ENCODE measurements at places on chromosomes 5 and 9.
A peak's percentile ranks its signal among the peaks of the same experiment; 100 is the strongest.

DNA sequence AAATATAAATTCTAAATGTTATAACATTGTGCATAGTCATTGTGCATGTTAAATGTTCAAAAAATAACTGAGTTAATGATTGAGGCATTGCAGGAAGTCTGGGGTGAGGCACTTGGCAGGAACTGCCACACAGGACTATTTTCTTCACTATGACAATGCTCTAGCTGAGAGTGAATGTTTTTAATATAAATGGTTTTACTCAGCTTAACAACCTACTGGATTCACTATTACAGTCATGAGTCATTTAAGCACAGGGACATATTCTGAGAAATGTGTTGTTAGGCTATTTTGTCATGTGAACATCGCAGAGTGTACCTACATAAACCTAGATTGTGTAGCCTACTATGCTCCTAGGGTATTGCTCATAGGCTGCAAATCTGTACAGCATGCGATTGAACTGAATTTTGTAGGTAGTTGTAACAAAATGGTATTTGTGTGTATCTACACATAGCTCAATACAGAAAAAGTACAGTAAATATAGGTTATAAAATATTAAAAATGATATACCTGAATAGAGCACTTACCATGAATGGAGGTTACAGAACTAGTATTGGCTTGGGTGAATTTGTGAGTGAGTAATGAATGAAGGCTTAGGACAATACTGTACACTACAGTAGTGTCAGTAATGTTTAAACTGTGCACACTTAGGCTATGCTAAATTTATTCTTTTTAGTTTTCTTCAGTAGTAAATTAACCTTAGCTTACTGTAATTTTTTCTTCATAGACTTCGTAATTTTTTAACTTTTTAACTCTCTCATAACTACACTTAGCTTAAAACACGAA, 346.1 kb upstream of the PTGER4 start:
- DNase-seq, result peak; percentile 11

- peak; percentile 75 for DNase-seq
Measured at GRCh38 chr9:113011911-113012381, at the start of gene ZNF883. TSS of gene ZNF883 (minus strand) at chr9:113012192.

GRCh38 chr5:67170767-67171166, 25.8 kb downstream of the CD180 start:
- DNase-seq, result no peak

GRCh38 chr5:5419291-5420210, 2.9 kb upstream of the ICE1 start:
- peak; percentile 62 for DNase-seq

DNA sequence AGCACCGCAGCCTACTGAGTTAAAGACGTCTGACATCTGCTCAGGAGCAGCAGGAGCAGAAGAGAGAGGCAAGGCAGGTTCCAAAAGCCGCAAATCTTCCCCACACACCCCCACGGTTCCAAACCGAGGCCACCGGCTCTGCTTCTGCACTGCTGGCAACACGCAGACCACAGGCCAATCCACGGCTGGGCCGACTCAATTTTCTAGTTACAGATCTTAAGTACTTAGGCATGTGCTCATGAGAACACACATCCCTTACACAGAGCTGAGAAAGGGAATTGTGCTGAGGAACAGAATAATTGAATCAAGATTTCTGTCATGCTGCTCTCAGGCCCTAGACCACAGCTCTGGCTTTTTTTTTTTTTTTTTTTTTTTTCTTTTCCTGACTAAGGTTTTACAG, 32.6 kb downstream of the PAX5 start:
- no peak for DNase-seq

- DNase-seq, result no peak
Measured at GRCh38 chr5:6473284-6473683, 24.6 kb downstream of the UBE2QL1 start.

GRCh38 chr5:102603670-102604069, 104.9 kb upstream of the SLCO6A1 start:
- no peak for DNase-seq

GRCh38 chr5:172901012-172901780, 58.0 kb upstream of the RPL26L1 start:
- DNase-seq, result peak; percentile 40

DNA sequence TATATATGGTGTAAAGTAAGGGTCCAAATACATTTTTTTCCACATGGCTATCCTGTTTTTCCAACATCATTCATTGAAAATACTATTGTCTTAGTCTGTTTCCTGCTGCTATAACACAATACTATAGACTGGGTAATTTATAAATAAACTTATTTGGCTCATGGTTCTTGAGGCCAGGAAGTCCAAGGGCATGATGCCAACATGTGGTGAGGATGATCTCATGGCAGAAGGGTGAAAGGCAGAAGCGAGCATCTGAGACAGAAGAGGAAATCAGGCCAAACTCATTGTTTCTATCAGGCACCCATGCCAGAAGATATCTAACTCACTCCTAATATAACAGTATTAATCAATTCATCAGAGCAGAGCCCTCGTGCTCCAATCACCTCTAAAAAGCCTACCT, 42.6 kb downstream of the ANKRD55 start:
- DNase-seq, result no peak

DNA sequence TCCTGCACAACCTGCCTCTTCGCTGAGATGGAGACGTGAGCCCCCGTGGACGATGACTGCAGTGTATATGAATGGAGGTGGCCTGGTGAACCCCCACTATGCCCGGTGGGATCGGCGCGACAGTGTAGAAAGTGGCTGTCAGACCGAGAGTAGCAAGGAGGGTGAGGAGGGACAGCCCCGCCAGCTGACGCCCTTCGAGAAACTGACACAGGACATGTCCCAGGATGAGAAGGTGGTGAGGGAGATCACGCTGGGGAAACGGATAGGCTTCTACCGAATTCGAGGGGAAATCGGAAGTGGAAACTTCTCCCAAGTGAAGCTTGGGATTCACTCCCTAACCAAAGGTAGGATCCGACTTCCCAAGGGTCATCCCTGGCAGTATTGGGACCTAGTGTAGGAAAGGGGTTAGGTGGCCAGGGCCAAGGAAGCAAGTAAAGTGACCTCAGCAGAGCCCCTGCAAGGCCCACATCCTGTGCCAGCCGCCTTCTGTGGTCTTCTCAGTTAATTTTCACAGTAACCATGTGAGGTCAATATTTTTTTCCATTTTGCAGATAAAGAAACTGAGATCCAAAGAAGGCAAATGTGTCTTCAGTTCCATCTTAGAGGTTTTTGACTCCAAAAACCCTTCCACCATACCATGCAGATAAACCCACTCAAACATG, 53.8 kb downstream of the NIM1K start:
- DNase-seq, result no peak

DNA sequence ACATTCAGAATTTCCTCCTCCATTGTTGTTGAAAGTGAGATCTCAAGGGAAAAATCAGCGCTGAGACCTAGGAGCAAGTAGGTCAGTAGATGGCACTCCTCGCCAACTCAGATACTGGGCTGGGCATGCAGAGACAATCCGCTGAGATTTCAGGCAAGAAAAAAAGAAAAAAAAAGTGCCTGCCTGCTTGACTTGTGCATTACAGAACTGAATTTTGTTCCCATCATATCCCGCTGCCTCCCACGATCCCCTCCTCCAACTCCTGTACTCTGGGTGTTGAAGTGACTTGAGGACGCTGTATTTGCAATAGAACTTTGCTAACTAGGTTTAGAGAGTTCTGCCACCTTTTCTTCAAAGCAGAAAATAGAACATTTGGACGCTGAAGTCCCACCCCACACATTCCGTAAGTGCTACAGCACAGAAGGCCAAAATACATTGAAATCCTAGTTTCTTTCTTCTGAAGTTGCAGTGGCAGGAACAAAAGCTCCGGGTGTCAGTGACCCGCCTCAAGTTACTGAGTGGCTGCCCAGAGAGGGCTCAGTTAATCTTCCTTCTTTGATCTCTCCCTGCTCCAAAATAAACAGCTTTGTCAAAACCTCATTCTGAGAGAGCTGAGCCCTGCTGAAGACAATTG, 265.8 kb downstream of the MLLT3 start:
- DNase-seq, result peak; percentile 73

GRCh38 chr5:54828151-54828550, 157.2 kb downstream of the ESM1 start:
- no peak for DNase-seq

- no peak for DNase-seq
Measured at GRCh38 chr5:96431376-96432187, 1.5 kb downstream of the PCSK1 start.
